ENCODE measurements at places on chromosomes 2 and 18. TPM values are rescaled to one million over a fixed set of nuclear protein-coding genes. Genes with fewer than 3 reads are reported as not detected.

The RBM44 gene
- 1.6 TPM for total RNA-seq

The DSG1 gene
- total RNA-seq: not detected

GRCh38 chr2:178828486-178828881 lies 21.3 kb upstream of the TTN start:
- DNase-seq: no peak

GRCh38 chr2:29001806-29002205 lies 20.7 kb downstream of the TOGARAM2 start:
- no peak for DNase-seq

The CSRNP3 gene
- 4.3 TPM for total RNA-seq

The POLR1A gene
- 19.9 TPM for total RNA-seq

GRCh38 chr2:72929010-72929409 lies 11.7 kb downstream of the EMX1 start:
- peak; percentile 19 for DNase-seq

GRCh38 chr18:50679056-50679455 lies 119.2 kb downstream of the MAPK4 start:
- no peak for DNase-seq

DNA sequence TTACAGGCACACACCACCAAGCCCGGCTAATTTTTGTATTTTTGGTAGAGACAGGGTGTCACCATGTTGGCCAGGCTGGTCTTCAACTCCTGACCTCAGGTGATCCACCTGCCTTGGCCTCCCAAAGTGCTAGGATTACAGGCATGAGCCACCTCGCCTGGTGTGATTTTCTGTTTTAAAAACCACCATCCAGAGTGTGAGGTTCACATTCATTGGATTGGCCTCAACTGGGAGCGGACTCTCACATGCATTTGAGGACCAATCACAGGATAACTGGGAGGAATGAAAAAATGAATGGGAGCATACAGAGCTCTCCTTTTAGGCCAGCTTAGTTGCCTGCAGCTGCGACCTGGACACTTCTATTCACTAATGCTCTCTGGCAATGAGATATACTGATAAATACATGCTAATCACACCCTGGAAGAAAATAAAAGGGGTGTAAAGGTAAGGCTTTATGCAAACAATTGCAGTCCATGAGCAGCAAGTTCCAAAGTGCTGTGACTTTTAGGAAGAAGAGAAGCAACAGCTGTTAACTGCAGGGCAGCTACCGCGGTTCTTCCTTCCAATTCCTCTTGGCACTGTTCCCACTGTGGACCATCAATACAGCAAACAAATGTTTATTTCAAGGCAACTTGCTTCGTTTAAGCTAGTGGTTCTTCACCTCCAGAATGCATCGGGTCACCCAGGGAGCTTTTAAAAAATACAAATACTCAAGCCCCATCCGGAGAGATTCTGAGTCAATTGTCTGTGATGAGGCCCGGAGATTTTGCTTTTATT lies 49.5 kb upstream of the FZD5 start:
- no peak for DNase-seq

The CFAP65 gene
- total RNA-seq: not detected
